T-cell (primary cell): ENCODE measurements at places on chromosomes 7 and 10. TPM values are rescaled to one million over a fixed set of nuclear protein-coding genes. Genes with fewer than 3 reads are reported as not detected.

OR13A1 gene
- total RNA-seq = not detected

VDAC2 gene
- 86.8 TPM for total RNA-seq

LRIT1 gene
- not detected for total RNA-seq

DNA sequence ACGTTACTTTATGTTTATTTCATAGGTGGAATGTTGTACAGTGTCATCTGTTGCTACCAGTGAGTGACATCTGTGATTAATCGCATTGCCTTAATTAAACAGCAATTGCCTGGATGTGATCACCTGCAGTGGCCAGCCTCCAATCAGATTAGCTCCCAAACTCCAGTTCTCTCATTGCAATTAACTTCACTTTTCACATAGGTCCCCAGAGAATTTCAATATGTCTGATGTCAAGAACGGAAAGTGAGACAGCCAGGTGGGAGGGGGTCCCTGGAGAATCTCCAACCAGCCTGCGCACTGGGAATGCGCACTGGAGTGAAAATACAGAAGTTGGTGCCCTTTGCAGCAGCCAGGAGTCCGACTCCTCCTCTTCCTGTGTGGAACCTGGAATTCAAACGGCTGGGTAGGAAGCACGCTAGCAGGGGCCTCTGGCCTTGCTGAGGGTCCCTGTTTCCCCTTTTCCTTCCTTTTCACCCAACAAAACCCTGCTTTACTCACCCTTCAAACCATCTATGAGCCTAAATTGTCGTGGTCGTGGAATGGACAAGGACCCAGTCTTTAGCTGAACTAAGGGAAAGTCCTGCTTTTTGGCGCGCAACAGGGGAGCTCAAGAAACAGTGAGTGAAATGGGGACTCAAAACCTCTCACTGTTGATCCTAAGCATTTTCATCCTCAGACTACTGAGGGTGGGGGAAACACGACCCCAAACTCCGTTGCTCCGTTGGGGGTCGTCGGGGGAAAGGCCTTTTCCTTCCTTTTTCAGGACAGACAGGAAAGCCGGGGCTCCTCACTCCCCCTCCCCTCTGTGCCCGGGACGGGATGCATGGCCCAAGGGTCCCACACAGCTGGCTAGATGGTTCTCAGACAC, 1355.5 kb upstream of the LRRTM3 start:
- no peaks in the 10 kb centered on the region for H3K27me3 ChIP-seq
- H3K4me1 ChIP-seq = no peaks in the 10 kb centered on the region
- no peak overlapping the region for H3K4me3 ChIP-seq
- no peak overlapping the region for H3K27ac ChIP-seq

FAM237B gene
- not detected for total RNA-seq
